ENCODE measurements at places on chromosomes 6 and 20.

GRCh38 chr6:11755725-11756124 is 22.9 kb downstream of the ADTRP start:
- no peak for DNase-seq

GRCh38 chr6:31407699-31408098 is 4.3 kb downstream of the MICA start:
- DNase-seq = no peak

DNA sequence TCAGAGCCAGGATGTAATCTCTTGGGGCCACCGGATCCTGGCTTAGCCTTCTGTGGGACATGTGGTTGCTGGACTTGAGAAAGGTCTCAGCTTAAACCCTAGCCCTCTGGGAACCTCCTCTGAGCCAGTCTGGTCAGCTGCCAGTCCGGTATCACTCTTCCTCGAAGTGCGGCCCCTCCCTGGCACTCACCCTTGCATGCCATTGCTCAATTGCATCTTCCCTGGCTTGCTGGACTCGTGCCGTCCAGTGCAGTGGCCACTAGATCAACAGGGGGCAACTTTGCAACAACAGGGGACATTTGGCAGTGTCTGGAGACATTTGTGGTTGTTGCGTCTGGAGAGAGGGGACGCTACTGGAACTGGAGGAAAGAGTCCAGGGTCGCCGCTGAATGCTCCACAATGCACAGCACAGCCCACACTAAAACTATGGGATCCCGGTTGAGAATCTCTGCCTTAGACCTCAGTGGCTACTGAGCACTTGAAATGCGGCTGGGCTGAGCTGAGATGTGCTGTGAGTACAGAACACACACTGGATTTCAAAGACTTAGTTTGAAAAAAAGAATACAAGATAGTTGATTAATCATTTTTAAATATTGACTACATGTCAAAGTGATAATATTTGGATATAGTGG is 152.1 kb downstream of the TFAP2C start:
- DNase-seq = no peak

- no peak for DNase-seq
Observed at GRCh38 chr6:56024931-56025330, 149.5 kb upstream of the BMP5 start.

GRCh38 chr6:28632326-28632851 is 106.7 kb downstream of the GPX5 start:
- no peak for DNase-seq

GRCh38 chr6:116883005-116883404 is 6.0 kb downstream of the RFX6 start:
- no peak for DNase-seq

DNA sequence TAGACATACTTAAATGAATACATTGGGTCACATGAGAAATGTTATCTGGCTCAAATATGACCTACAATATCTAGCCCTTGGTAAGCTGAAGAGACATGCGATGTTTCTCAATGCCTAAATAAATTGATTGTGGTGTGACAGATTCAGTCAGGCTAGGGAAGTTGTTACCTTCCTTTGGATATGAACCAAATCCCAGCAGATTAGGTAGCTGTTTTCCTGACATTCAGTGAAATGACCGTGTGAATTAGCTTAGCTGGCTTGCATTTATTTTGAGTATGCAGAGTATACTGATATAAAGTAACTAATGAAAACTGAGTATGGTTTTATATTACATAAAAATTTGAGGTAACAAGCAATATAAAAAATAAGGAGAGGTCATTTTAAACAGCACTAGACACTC is 288.2 kb downstream of the GJA1 start:
- DNase-seq = no peak

- DNase-seq = no peak
Observed at GRCh38 chr6:79005497-79005896, 72.6 kb downstream of the PHIP start.

DNA sequence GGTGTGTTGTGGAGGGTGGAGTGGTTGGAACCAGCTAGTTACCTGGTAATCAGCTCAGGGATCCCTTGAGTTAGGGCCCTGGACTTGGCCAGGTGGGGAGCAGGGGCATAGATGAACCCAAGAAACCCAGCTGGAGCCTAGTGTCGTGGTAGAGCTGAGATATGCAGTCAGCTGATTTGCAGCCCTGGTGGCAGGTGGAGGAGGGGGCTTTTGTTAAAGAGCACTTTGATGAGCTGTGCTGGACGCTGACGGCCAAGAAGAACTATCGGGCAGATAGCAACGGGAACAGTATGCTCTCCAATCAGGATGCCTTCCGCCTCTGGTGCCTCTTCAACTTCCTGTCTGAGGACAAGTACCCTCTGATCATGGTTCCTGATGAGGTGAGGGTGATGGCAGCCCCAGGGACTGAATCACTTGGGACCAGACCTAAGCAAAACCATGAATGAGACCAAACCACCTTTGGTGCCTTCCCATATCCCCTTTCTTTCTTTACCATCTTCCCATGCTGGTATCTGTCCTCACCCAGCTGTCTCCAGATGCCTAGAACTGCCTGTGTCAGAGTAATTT is 12.7 kb downstream of the DEF6 start:
- no peak for DNase-seq

GRCh38 chr6:106658469-106658868 is 29.1 kb downstream of the QRSL1 start:
- no peak for DNase-seq
